ENCODE measurements at places on chromosomes 7 and 10.

DNA sequence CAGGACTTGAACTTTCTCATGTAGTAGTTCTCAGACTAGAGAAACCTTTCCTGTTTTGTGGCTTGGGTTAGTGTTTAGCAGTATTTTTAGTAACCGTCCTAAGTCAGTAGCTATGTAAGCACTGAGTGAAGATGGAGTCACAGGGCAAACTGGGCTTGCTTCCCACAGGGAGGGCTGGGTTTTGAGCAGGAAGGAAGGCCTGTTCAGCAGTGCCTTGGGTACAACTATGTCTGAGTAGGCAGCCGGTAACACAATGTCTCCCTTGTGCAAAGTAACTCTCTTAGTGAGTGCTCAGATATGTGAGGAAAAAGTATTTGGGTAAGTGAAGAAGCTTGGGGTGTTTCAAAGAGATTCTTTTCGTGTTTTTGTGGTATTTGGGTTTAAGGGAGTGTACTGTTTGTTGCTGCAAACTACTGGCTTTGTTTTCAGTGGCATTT lies 96.4 kb downstream of the CCSER2 start:
- peak; percentile 91 for DNase-seq

DNA sequence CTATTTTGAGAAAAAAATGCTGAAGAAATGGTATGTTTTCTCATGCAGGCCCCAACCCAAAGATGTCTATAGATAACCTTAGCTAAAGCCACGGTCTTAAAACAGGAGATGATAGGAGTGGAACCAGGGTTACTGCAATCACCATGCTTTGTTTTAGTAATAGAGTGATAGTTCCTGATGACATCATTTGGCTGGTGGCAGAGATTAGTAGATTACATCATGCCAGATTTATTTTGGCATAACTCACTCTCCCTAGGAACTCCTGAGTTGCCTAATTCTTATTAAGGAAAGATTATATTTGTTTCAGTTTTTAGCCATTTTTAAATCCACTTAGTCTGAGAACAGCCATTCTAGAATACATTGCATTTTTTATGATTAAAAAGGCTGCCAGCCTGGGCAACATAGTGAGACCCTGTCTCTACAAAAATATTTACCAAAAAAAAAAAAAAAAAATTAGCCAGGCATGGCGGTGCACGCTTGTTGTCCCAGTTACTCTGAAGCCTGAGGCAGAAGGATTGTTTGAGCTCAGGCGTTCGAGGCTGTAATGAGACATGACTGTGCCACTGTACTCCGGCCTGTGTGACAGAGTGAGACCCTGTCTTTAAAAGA lies 17.8 kb downstream of the ENO4 start:
- DNase-seq: no peak

DNA sequence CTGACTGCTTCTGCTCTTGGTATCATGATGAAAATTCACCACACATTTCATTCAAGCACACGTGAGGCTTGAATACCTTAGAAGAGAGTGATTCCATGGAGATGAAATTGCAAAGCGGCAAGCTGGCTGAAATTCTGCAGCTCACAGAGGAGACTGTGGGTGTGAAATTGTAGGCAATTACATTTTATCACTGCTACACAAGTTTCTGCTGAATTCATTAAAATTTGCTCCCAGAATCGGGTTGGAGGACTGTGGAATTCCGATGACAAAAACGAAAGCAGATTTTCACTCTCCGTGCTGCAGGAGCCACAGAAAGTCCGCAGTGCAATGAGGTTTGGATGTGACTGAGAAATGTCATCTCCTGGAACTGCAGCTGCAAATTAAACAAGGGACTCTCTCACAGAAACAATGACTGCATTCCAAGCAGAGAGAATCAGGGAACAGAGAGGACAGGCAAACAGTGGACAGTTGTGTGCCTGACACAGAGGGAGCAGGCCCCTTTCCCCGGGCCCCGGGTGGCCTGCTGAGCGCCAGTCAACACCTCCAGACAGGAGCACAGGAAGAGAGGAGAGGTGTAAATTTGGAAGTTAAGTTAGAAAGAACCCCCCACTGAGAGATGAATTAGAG lies 109.1 kb downstream of the C10orf90 start:
- no peak for DNase-seq

GRCh38 chr10:117294039-117294645 lies 53.2 kb downstream of the SLC18A2 start:
- no peak for DNase-seq

GRCh38 chr10:13525663-13526062 lies 3.2 kb downstream of the BEND7 start:
- no peak for DNase-seq

GRCh38 chr7:40059057-40059456 lies 75.4 kb downstream of the MPLKIP start:
- DNase-seq: no peak
